ENCODE measurements at places on chromosomes 5 and 9.

DNA sequence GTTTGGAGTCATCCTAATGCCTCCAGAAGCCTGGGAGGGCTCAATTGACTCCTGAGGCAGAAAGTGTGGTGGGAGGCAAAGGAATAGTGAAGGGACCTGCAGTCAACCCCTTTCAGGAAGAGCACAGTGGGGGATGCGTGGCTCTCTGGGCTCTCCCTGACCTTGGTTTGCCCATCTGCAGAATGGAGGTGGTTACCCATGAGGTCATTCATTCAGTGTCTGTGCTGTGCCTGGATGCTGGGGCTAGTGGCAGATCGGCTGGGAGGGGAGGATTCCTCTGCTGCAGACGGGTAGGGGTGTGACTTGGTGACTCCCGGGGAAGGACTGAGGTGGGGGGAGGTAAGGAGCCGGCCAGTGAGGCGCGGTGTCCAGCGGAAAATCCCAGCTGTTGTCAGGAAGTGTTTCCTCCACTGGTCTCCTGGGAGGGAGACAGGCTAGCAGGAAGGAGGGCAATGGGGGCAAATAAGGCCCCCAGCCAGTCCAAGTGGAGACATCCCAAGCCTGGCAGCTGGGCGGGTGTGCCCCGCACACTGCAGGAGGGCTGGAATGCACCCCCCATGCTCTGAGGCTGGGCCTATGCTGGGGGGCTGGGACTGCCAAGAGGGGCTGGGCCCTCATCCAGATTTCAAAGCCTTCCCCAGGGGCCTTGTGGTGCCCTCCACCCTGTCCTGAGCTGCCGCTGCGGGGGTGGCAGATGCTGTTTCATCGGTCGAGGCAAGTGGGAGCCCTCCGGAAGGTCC, 10.9 kb downstream of the CXXC5 start:
- DNase-seq: peak; percentile 34

- no peak for DNase-seq
Measured at GRCh38 chr5:8870349-8870958, 675.4 kb downstream of the SEMA5A start.

GRCh38 chr5:103889500-103890209, 327.1 kb upstream of the NUDT12 start:
- DNase-seq: no peak

- DNase-seq: no peak
Measured at GRCh38 chr9:1910269-1910811, 104.8 kb upstream of the SMARCA2 start.

DNA sequence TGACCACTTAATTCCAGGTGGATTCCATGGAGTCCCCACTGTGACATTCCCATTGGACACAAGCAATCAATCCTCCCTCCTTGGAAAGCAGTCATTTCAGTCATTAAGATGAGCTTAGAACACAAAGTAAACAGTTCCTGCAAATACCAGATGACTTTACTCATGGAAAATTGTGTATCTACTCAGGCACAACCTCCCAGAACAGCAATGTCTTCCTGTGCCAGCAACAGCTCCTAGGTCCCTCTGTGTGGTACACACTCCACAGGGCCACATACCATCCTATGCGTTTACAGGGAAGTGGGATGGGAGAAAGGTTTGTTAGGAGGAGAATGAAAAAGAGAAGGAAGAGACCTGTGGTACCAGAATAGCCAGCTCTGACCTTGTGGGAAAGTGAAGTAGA, 53.7 kb downstream of the MTMR12 start:
- DNase-seq: no peak

All from NCI-H1694 treated with DMSO at 0.1 percent for 48 hours (cell line).